Fibroblast of the aortic adventitia (primary cell): ENCODE measurements at places on chromosomes 12 and 14. TPM values are rescaled to one million over a fixed set of nuclear protein-coding genes. Genes with fewer than 3 reads are reported as not detected.

DNA sequence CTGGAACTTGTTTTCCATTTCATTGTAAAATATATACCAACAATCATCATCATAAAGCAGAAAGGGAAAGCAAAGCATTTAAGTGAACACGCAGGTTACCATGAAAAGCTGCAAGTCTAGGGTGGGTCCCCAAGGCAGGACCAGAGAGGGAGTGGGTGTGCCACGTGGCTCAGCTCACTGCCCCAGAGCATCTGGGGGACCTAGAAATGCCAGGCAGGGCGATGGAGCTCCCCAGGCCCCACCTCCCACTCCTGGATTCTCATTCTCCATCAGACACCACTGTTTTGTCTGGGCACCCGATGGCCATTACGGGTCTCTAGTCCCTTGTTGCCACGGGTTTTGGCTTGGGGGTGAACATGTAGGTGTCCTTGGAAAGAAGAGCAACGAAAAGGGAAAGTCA is 34.7 kb downstream of the BCL11B start:
- DNase-seq: no peak

DNA sequence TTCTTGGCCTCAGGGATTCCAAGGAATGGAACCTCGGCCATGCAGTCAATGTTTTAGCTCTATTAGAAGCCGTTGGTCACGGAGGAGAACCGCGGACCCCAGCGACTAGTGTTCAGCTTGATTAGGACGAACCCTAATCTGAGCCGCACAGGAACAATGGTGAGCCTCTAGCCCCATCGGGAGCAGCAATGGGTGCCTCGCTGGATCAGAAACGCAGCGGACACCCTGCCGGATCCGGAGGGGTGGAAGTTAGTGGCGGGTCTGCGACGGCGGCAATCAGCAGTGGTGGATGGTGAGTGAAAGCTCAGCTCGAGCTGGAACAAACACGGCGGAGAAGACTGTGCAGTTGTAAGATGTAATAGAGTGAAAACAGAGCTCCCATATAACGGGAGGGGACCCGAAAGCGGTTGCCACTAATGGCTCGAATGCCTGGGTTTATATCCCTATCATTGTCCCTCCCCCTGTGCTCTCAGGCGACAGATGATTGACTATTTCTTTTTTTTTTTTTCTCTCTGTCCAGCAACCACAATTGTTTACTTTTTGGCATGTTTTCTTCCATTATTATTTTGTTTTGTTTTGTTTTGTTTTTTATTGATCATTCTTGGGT is 127.7 kb downstream of the ZNF664 start:
- DNase-seq: no peak

- no peak for DNase-seq
Observed at GRCh38 chr14:100902295-100903133, 1.0 kb downstream of the RTL1 start.

DNA sequence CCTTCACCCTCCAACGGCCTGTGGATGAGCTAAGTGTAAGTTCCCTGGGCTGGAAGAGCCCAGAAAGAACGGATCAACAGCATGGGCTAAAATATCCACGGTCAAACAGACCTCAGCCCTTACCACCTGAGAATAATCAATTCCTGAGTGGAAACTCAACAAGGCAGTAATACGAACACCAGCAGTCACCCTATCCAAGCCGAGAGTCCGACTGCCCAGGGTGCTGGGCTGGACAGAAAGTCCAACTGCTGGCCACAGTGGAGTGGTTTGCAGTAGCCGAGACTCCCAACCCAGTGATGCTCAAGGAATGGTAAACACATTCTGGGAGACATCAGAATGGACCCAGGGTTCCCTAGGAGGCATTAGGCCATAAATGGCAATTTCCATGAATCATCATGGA is 36.8 kb downstream of the ANO2 start:
- DNase-seq: no peak

Gene SERPINA12
- not detected in 2 replicates for total RNA-seq
